Activated CD8-positive, alpha-beta T cell treated with anti-CD3 and anti-CD28 coated beads for 36 hours (primary cell): ENCODE measurements at places on chromosomes 13 and 19.

- DNase-seq = no peak
These were observed 397.3 kb upstream of the MIR17HG start for GRCh38 chr13:90950160-90950559.

GRCh38 chr13:41026788-41027187, 7.7 kb upstream of the ELF1 start:
- DNase-seq = no peak

DNA sequence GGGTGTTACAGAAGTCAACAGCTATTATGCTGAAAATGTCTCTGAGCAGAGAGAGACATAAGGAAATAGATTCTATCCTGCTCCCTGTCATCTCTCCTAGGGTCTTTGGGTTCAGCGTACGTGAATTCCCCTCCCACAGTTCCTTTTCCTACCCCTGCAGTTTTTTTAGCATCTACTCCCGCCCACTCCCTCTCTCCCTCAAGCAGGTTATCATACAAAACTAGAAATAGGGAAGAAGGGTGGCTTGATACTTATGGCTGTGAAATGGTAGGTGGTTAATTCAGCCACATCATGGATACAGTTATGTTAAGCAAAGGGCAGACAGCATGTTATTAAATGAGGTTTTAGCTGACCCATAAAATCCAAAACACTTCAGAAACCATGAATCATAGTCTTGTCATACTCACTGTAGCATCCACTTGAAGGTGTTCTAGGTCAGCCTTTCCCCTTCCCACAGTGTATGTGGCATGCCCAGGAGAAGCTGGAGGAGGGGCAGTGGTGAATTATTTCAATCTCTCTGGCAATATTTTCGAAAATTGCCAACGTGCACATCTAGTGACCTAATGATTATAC, 236.8 kb upstream of the SERP2 start:
- DNase-seq = no peak

DNA sequence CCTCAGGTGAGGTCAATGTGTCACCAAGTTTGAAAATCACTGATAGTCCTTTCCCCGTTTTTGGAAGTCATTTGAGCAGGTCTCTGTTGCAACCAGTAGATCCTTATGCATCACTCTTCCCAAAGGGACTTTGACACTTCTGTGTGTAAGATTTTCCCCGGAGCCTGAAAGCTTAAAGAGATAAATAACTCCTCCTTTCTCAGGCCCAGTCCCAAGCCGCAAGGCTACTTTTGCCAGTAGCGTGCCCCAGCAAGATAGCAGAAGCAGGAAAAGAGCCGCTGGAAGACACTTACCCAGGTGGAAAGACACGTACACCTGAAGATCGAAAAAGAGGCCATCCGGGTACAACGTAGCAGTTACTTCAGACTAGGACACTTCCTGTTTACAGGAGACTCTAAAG, 106.9 kb downstream of the CYSLTR2 start:
- DNase-seq = no peak

DNA sequence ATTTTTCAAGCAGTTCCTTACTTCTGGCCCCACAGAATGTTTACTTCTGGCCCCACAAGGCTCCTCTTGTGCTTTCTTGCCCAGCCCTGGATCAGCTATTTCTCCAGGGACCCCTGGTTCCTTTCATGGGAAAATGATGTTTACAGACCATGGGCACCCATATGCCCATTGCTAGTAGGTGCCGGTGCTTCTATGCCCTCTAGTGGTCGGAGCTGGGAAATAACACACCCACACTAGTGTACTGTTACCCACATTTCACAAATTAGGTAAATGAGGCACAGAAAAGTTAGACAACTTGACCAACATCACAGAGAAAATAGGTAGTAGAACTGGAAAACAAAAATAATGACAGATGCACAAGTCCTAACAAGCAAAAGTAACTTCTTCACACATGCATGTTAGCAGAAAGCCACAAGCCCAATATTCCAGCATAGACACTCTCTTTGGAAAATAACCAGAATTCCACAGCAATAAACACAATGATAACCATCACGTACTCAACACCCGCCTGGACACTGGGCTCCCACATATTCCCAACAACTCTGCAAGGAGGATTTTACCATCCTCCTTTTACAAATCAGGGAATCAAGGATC, 1.3 kb upstream of the CEACAM6 start:
- peak; percentile 86 for DNase-seq

DNA sequence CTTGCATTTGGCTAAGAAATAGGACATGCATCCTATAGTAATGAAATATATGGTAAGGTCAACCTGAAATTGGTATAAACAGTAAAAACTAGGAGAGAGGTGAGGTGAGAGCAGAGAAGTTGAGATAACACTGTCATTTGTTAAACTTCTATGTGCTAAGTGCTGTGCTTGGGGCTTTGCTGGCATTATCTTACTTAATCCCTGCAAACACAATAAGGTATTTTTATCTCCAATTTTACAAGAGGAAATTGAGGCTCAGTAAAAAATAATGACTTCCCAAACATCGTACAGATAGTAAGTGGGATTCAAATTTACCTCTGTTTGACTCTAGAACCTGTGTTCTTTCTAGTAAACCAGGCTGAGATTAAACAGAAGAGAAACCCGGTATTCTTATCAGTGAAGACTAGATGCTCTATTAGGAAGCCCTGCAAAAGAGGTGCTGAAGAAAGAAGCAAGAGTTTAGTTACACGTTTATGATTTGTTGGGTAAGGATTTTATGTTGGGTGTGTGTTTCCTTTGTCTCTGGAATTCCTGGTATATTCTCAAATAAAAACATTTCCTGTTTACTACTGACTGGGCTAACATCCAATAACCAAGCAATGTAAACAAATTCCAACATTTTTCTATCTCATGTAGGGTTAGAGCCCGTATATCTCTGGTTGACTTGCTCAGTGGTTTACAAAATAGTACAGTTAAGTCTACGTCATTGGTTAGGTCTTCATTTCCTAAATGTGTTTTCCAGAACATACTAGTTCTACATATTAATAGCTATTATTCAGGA, 137.3 kb upstream of the FNDC3A start:
- DNase-seq = no peak

DNA sequence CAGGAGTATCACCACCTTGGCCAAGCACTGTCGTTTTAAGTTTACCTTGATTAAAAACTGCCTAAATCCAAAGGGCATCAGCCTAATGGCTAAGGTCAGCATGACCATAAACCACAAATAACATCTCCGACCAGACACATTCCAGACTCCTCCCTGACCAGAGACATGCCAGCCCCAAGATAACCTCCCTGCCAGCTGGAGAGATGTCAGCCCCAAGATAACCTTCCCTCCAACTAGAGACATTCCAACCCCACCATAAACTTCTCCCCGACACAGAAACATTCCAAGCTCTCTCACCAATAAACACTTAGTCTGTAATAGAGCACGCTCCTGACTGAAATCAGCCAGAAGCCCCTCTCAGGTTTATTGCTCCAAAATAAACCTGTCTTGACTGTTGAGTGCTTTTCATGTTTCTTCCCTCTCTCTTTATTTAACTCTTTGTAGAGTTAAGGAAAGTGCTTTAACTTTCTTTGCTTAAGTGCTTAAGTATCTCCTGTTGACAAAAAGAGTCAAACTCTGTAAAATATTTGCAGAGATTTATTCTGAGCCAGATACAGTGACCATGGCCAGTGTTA, 36.5 kb downstream of the WDR87 start:
- DNase-seq = no peak

- DNase-seq = peak; percentile 55
These were observed 569 bp upstream of the MCF2L start for GRCh38 chr13:112968380-112968909.

DNA sequence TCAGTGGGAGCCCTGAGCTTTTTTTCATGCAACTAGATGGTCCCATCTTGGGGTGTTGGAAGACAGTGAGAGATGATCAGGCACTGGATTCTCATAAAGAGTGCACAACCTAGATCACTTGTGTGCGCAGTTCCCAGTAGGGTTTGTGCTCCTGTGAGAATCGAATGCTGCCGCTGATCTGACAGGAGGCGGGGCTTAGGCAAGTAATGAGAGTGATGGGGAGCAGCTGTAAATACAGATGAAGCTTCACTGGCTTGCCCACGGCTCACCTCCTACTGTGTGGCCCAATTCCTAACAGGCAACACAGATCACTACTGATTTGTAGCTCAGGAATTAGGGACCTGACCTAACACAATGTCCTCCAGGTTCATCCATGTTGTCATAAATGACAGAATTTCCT, 43.6 kb upstream of the UBAC2 start:
- DNase-seq = no peak
